Testis (tissue), 5 donors: ENCODE measurements at places on chromosomes 1 and 21. TPM values are rescaled to one million over a fixed set of nuclear protein-coding genes. Genes with fewer than 3 reads are reported as not detected.

DNA sequence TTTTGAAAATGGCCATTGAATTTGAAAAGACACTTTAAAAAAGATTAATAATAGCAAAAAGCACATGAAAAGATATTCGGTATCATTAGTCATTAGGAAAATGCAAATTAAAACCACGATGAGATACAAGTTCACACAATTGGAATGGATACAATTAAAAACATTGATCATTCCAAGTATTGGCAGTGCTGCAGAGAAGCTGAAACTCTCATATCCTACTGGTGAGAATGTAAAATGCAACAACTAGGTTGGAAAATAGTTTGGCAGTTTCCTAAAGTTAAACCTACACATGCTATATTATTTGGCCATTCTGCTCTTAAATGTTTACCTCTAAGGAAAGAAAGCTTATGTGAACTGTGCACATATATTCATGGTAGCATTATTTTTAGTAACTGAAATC, 838.7 kb upstream of the PRMT6 start:
- DNase-seq = no peak

- no peak for DNase-seq
Measured at GRCh38 chr1:171931752-171932151, 90.5 kb downstream of the DNM3 start.

GRCh38 chr1:23979387-23979880, 693 bp downstream of the SRSF10 start:
- no peak for DNase-seq

DNA sequence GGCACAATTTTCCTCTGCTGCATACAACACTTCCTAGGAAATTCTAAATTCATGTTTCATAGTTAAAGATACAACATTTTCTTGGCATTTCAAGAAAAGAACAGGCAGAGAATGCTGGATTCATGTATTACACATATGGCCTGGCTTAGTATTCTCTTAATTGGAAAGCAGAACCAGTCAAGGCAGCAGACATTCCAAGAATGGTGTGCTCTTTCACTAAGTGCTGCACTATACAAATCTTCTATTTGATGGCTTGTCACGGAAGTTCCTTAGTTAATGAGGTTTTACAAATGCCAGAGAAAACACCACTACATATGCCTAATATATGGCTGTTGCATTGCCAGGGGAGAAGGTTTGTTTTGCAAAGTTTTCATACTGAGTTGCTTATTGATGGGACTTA, 80.8 kb upstream of the DYNLT5 start:
- no peak for DNase-seq

DNA sequence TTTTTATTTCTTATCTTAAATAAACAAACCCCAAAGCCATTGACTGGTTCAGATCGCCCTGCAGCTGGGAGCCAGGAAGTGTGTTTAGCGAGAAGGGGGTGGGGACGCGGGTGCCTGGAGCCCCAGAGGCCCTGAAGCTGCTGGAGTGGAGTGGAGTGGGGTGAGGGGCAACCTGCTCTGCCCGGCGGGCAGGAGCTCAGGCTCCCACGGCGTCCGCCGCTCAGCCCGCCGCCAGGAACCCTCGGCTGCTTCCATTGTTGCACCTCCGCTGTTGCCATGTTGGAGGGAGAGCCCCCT, 673 bp downstream of the PIK3C2B start:
- peak; percentile 62 for DNase-seq

DNA sequence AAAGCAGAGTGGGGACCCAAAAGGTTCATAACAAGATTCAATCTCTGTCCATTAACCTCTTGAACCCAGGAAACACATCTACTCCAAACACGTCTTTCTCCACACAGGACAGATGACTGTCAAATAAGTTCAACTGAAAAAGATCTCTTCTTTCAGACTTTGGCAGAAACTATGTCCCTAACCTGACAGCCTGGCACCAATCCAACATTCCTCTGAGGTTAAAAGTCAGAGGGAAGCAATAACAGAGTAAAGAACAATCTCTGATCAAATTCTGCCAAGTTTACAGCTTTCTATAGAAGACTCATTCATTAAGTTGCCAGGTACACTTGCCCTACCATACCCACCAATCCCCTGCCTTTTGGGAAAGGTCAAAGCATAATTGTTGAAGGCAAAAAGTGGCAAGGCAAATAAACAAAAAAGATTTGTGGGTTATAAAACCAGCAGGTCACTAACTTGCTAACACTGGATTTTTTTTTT, 31.9 kb downstream of the OTUD7B start:
- no peak for DNase-seq

DNA sequence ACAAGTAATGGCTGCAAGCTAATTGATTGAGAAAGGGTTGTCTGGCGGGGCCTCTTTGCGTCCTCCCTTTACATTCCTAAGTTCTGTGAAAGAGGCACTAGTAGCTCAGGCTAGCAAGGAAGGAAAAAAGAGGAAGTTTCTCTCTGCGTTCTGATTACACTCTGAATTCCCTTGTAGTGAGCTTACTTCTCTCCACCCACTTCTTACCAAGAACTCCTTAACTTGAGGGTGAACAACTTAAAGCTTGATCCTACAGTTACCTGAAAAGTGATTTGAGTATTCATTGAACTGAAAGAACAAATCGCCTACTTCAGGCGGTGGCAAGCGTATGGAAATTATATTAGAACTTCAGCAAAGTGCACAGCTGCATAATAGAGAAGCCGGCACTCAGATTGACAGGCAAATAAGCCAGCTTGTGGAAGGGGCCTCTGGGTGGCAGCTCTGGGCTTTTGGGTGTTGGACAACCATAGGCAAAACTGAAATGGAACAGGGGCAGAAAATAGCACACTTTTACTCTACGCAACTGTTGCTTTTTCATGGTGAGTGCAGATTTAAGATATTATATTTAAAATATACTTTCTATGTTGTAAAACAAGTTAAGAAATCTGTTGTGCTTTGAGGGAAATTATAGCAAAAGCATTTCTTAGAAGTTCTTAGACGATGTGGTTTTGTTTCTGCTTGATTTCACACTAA, 464.5 kb downstream of the USP25 start:
- peak; percentile 84 for DNase-seq

GRCh38 chr1:79469139-79469538, 462.6 kb upstream of the ADGRL4 start:
- no peak for DNase-seq

GRCh38 chr1:234543442-234544086, 64.6 kb upstream of the TARBP1 start:
- peak; percentile 76 for DNase-seq

GRCh38 chr1:194568610-194569009, 1382.2 kb upstream of the B3GALT2 start:
- DNase-seq = no peak

DNA sequence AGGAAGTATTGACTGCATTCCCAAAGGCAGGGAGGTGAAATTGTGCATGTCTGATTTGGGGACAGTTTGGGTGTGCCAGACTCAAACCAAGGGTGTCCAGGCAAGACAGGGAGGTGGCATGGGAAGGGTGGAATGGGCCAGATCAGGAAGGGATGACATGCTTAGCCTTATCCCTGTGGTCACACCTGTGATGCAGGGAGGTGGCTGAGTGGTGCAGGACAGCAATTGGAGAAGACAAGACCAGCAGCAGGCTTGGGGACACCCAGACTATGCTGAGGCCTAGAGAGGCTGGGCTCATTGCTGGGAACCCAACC, 4.0 kb downstream of the FOXO6 start:
- DNase-seq = no peak

DNA sequence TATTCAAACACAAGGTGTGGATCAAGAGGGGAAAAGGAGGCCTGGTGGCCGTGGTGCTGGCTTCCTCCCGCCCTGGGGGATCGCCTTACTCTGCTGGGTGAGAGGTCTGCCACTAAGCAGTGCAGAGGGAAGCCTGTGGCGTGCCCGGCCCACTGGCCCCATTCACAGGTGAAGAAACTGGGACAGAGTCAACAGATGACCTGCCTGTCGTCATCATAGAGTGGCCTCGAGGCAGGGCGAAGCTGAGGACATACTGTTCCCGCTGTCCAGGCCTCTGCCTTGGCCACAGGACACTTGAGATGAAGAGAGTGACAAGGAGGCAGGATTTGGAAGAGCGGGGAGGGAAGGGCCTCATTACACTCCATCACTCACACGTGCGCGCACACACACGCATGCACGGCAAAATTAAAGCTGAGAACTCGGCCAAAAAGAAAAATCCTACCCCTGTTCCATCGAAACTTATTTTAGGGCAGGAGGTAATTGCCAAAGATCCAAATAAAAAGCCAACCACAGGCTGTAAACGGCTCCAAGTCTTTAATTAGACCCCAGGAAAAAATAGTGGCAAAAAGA, 50.5 kb downstream of the CASZ1 start:
- no peak for DNase-seq

DNA sequence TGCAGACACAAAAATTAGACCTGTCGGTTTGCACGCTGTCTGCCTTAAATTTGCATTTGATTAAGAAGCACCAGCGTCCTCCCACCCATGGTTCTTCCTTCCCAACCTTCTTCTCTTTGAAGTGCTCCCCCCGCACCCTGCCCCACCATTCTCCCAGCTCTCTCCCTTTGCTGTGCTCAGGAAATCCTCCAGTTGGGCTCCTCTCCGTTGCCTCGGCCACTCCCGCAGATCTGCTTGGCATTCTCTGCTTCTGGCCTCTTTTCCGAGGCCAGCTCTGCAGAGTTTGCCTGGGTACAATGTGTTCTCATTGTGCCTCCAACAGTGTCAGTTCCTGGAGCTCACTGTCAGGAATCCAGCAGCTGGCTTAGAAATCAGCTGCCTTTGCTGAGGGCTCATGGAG, 126.1 kb downstream of the NAV1 start:
- DNase-seq = no peak

GRCh38 chr21:14523234-14523633, 22.9 kb downstream of the SAMSN1 start:
- no peak for DNase-seq

DNA sequence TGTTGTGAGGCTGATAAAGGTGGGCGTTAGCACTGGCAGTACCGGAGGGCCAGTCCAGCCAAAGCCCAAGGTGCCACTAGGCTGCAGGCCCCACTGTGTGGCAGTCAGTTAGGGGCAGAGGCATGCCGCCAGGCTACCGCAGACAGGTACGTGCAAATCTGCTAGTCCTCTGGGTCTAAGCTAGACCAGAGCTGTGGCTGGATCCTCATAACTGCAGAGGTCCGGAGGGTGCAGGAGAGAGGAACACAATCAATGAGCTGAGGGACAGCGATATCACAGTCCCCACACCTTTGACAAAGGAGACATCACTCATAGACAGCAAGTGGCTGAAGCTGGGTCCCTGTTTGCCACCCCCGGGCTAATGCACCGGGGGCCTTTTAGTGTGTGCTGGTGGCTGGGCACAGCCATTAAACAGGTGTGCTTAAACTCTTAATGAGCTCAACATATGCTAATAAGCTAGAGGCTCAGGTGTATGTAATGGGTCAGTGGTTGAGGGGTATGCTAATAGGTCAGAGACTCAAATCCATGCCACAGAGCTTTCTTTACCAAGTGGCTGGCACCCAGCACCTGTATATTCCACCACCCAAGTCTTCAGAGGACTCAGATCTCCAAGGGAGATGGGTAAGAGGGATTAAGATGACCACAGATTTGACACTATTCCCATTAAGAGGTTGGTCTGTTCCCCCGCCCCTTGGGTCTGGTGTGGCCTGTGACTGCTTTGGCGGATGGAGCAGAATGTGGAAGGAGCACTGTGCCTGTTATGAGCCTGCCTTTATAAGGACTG, 82.0 kb downstream of the GLIS1 start:
- DNase-seq = no peak

- no peak for DNase-seq
Measured at GRCh38 chr1:199269241-199269640, 630.4 kb downstream of the PTPRC start.

DNA sequence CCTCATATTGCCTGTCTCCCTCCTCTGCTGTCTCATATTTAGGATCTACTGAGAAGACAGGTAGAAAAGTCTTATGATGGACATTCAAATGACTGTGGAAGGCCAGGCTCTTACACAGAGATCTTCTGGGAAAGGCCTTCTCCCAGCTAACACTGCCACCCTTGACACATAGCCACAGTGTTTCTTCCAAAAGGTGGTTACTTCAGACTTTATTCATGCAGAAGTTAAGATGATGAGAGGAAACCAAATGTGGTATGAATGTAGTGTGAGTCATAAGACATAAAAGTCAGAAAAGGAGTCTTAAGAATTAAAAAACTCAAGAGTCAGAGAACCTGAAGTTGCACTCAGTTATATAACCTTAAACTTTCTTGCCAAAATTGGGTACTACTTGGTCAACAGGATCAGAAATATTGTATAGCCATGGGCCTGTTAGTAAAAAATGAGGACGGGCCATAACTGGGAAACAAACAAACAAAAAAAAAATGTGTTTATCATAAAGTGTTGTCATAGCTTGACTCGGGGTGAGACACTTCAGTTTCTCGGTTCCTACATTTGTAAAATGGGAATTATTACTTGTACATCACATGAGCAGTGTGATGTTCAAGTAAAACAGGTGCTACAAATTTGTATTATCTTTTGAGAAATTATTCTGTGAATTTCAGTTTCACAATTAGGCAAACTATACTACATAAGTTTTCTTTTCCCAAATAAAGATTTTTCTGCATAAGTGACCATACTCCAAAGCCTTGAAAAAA, 1.2 kb upstream of the DENND1B start:
- DNase-seq = no peak

DNA sequence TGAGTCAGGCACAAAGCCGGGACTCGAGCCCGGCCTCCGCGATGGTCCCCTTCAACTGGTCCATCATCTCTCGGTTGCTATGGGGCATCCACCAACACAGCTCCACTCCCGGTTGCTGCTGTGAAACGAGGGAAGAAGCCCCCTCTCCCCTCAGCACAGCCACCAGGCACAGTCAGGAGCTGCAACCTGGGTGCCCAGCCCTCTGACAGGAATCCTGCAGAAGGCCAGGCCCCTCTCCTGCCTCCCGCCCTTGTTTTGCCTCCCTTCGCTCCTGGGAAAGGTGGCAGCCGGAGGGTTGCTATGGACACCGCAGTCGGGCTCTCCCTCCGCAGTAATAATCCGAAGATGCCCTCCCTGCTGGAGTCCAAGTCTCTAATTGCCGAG, 8.9 kb upstream of the KCNN3 start:
- DNase-seq = no peak

DNA sequence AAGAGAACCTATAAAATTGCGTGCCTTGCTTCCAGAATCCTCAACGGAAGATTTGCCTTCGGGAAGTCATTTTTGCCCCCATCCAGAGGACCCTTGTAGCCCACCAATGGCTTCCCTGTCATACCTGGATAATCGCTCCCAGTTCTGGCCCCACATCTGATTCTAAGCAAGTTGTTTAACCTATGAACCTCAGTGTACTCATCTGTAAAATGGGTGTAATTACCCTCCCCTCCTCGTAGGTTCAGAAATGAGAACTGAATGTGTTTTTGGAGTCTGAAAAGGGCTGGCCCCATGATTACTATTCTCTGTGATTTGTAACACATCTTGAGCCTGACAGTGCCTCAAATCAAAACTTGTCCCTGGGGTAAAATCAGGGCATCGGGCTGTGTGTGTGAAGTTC, 81.6 kb upstream of the TMEM51 start:
- no peak for DNase-seq

KRTAP12-2 gene
- not detected for total RNA-seq

CD84 gene
- 6.4 TPM for total RNA-seq

TEX38 gene
- total RNA-seq = 362 TPM

TGFB2 gene
- 2.4 TPM for total RNA-seq

PRPF38A gene
- total RNA-seq = 43.1 TPM

FAM72A gene
- total RNA-seq = 4.9 TPM

SPEN gene
- 60.6 TPM for total RNA-seq

HAO2 gene
- not detected for total RNA-seq
